NCI-H526 treated with DMSO at 0.1 percent for 48 hours (cell line): ENCODE measurements at places on chromosomes 13 and 19.

- DNase-seq: no peak
Observed at GRCh38 chr19:40521276-40521675, 54.5 kb downstream of the SPTBN4 start.

DNA sequence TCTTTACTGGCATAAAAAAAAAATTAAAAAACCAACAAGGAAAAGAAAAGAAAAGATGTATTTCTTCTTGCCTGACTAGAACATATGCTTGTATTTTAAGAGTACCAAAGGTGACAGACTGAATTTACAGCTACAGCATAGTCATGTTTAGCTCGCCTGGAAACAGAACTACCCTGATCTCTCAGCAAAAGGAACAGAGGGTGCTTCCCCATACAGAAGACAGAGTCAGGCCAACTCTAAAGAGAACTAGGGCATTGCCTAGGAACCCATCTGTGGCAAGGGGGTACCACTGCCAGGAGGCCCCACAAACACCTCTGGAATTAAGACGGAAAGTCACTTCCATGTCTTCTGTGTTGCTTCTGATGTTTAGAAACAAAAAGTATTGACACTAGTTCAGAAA lies 252.1 kb upstream of the STARD13 start:
- no peak for DNase-seq

- no peak for DNase-seq
Observed at GRCh38 chr13:42412812-42413483, 141.0 kb downstream of the AKAP11 start.

GRCh38 chr13:67664502-67664901 lies 434.4 kb upstream of the PCDH9 start:
- DNase-seq: no peak

DNA sequence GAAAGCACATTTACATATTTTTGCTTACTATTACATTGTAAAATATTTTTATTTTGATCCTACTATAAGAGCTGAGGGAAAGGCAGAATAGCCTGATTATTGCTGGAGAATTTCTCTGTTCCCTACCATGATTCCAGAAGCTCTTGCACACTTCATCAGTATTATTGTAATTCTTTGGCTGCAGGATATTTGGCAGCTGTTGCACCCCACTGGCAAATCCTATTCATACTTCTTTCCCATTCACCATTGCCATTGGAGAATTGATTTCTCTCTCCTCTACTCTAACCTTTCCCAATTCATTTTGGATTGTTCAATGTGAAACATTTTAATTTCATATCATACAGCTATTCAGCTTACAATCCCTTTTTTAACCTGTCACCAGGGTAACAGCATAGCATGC lies 238.0 kb downstream of the GGACT start:
- DNase-seq: no peak

- no peak for DNase-seq
Observed at GRCh38 chr19:42149447-42150202, 17.4 kb upstream of the POU2F2 start.

DNA sequence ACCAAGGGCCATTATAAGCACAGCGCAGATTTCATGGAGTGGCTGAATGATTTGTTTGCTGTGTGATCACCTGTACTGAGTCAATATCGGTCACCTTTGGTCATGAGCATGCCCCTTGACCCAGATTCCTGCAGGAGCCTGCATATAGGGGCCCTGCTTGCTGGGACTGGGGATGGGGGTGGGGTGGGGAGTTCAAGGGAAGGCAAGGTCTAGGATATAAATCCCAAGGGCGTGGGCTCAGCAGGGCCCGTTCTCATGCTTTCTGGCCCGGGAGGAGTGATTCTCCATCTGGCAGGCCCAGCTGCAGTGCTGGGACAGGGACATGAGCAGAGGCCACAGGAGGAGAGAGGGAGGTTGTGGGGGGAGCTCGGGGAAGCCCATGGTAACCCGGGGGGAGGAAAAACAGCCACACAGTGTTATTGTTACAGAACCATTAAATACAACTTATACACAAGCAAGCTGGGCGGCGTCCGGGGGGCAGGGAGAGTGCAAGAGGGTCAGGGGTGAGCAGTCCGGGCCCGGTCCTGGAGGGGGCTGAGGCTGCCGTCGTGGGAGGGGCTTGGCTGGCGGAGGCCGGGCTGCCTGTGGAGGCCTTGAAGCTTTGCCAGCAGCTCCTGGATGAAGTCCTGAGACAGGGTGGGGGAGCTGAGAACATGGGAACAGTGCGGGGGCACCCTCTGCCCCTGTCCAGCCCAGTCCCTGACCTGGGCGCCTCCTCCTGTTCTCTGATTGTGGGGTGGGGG lies 5.2 kb downstream of the PPP1R14A start:
- no peak for DNase-seq

- no peak for DNase-seq
Observed at GRCh38 chr19:47723581-47723940, 10.3 kb downstream of the EHD2 start.

DNA sequence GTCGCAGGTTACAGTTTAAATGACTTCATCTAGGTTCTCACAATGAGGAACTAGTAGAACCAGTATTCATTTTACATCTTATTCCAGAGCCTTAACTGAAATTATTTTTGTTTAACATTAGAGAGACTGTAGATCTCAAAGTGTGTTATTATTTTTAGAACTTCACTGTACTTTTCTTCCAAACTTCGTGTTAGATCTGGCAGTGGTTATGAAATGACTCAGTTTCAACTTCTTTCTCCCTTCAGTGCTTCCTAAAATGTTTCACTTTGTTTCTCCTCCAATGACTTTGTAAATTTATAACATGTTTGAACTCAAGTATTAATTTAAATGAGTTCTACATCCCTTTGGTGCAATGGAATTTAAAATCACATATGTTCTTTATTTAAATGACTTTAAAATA lies 139.3 kb downstream of the PCDH9 start:
- no peak for DNase-seq

- no peak for DNase-seq
Observed at GRCh38 chr19:32717496-32717895, 2.1 kb upstream of the TDRD12 start.

GRCh38 chr13:113404723-113405471 lies 41.0 kb upstream of the GRTP1 start:
- DNase-seq: no peak

DNA sequence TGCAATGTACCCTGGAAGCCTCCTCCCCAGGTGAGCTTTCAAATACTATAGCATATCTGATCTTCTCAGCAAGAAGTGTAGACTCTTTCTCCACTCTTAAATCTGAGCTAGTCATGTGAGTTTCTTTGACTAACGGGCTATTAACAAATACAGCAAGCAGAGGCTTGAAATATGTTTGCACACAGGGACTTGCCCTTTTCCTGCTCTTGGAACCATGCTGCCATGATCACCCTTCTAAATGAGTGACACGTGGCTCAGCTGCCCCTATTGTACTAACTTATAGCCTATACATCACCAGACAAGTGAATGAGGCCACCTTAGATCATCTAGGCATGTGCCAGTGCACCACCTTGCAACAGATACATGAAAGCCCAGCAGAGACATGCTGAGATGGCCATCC lies 13.3 kb upstream of the SUCLA2 start:
- DNase-seq: no peak

DNA sequence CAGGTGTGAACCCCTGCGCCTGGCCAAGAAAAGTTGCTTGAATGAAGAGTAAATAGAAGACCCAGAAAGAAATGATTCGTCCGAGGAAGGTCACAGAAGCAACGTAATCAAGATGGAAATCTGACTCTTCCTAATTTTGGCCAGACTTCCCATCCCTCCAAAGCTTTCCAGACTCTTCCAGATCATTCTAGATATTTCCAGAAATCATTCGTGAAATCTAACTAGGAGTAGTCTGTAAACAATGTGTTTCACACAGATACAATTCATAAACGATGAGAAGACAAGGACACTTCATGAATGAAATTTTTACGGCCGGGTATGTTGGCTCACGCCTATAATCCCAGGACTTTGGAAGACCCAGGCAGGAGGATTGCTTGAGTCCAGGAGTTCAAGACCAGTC lies 9.3 kb upstream of the LDLR start:
- no peak for DNase-seq

DNA sequence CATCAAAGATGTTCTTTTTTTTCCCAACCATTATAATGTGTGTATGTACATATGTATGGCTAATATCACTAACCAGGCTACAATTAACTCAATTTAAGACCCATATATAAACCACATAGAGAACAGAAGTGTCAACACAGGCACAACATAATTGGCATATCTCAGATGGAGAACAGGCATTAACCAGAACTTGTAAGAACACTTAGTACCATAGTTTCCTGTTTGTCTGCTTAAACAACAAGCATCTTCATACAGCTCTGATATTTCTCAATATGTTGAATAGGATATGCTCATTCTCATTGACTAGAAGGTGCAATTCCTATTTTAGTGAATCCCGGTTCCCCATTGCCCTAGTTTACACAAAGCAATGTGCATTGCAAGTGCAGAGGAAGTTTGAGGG lies 116.9 kb upstream of the EDNRB start:
- DNase-seq: no peak

- DNase-seq: no peak
Observed at GRCh38 chr19:3748965-3749364, 12.5 kb downstream of the APBA3 start.

DNA sequence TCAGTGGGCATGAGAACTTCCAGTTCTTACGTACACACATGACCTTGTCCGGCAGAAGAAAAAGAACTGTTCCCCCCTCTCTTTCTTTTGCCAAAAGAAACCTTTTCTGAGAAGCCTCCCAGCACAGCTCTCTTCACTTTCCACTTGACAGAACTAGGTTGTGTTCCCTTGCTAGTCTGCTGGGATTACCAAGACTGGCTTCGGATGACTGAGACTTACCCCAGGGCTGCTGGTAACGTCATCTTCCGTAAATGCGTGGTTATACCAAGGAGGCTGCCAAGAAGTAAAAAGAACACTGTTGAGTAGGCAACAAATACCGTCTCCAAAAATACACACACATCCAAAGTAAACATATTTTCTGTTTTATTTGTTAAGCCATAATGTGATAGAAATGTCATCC lies 908.2 kb downstream of the EFNB2 start:
- DNase-seq: no peak

DNA sequence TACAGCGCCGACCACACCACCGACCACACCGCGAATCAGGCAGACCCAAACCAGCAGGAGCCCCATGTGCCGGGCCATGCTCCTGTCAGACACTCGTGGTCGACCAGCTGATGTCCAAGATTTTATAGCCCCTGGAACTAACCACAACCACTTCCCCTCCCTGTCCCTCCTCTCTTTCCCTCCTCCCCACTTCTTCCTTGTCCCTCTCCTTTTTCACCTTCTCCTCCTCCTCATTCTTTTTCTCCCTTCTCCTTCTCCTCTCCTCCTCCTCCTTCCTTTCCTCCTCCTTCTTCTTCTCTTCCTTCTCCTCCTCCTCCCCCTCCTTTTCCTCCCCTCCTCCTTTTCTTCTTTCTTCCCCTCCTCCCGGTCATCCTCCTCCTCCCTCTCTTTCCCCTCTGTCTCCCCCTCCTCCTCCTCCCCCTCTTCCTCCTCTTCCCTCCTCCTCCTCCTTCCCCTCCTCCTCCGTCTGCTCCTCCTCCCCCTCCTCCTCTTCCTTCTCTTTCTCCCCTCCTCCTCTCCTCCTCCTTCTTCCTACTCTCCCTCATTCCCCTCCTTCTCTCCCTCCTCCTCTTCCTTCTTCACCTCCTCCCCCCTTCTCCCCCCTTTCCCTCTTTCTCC lies 670 bp downstream of the BSPH1 start:
- no peak for DNase-seq
